Astrocyte of the cerebellum (primary cell): ENCODE measurements at places on chromosomes 7 and 10.

DNA sequence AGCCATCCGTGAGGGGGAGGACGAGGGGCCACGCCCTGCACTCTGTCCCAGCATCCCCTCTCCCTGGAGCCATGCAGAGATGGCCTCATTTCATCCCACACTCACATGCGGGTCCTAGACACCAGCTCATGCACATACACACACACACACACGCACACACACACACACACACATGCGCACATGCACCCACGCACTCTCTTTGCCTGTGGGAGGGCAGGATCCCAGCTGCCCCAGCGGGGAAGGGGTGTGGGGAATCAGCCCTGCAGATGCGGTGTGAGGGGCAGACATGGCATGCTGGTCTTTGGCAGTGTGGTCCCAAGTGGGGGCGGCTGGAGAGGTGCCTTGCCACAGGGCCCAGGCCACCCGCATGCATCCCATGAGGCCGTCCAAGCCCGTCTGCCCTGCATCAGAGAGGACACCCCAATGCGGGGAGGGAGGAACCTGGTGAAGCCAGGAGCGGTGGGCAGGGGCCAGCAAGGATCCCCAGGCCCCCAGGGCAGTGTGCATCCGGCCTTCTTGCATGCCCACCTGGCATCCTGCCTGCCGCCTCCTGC lies 68.1 kb downstream of the LHPP start:
- no peak for DNase-seq

- DNase-seq, result no peak
These were observed 9.2 kb upstream of the PWWP2B start for GRCh38 chr10:132387764-132388210.

DNA sequence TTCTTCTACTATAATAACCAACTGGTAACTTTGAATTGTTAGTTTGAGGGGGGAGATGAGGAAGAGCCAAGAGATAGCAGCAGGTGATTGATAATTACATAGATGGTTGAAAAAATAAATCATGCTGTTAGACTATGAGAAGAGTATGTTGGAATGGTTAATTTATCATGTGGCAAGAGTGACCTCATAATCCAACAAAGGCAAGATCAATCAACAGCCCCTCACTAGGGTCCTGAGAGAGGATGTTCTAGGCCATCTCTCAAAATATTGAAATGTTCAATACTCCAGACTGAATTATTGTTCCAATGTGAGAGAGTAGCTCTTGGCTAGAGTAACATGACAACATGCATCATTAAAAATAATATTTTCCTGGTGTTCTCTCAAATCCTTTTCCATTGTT lies 67.9 kb downstream of the ADD3 start:
- DNase-seq, result no peak

DNA sequence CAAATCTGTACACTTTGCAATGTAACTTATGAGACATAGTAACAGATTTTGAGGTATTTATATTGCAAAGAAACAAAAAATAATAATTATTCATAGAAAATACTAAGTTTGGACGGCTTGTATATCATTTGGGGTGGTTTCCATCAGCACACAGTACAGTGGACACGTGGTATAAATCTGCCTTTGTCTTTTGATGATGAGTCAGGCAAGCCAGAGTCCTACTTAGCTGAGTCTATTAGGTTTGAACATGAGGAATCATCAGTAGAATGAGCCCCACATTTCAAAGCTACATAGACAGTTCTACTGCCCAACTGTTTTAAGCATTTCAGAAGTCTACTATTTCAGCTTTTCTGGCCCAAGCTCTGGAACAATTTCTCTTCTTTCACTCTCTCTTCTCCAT lies 803.2 kb downstream of the PHTF2 start:
- DNase-seq, result no peak

DNA sequence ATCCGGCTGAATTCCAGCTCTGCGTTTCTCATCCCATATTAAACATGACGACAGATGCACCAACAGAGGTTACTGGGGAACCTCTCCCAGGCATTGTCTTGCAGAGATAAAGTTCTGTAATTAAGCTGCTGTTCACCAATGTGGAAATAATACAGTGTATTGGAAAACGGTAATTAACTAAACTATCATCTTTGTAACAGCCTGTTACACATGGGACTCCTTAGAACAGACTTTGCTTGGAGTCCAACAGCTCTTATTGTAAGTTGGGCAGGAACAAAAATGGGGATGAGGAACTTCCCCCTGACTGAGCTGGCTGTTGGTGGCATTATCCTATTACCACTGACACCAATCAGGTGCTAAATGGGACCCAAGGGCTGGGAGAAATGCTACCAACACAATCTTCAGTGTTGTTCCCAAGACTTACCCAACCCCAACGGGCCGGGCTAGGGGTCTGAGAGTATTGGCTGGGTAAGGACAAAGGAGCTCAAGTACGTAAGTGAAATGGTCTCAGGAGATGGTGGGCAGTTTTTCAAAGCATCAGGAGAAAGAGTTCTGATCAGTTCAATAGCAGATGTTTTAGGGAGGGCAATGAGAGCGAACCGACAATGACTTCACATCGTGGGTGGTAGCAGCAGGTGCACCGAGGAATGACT lies 759.4 kb downstream of the GRID1 start:
- no peak for DNase-seq

- DNase-seq, result peak; percentile 47
These were observed 1.7 kb upstream of the CTNNA3 start for GRCh38 chr10:67697724-67698131.

DNA sequence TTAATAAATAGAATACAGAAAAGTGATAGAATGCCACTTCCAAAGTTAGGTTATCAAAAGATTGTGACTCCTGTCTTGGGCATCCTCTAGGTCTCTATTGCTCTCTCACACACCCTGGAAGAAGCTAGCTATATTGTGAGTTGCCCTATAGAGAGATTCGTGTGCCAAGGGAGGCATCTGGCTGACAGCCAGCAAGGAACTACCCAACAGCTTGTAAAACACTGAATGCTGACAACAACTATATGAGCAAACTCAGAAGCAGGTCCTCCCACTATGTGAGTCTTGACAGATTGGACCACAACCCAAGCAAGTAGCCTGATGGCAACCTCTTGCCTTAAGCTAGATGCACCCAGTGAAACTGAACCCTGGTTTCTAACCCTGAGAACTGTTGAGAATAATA lies 55.7 kb upstream of the CDK14 start:
- no peak for DNase-seq

DNA sequence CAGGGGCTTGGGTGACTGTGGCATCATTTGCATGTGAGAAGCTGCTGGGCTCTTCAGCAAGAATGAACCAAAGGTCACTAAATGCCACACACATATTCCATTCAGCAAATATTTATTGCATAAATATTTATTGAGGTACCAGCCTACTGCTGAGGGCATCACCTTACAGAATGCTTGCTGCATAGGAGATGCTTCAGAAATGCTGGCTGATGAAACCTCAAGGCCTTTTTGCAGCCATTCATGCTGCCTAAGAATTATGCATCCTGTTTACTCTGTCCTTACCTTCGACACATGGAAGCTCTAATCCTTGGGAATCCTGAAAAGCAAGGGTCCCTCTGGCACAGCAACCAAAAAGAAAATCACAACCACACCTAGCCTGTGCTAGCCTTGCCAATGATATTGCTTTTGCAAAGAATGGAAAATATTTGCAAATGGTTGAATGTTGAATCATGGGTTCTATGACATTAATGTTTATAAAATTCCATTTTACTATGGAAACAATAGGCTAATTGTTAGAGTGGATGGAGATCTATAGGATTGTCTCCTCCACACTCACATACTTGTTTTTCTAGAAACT lies 79.6 kb downstream of the PCGF5 start:
- no peak for DNase-seq

GRCh38 chr7:88795553-88795952 lies at the start of gene TEX47:
Gene TEX47 (minus strand): TSS chr7:88795737. CDS start chr7:88794942, 795 bp downstream.
- DNase-seq, result no peak

GRCh38 chr10:23358357-23358756 lies 13.8 kb upstream of the C10orf67 start:
- DNase-seq, result no peak

DNA sequence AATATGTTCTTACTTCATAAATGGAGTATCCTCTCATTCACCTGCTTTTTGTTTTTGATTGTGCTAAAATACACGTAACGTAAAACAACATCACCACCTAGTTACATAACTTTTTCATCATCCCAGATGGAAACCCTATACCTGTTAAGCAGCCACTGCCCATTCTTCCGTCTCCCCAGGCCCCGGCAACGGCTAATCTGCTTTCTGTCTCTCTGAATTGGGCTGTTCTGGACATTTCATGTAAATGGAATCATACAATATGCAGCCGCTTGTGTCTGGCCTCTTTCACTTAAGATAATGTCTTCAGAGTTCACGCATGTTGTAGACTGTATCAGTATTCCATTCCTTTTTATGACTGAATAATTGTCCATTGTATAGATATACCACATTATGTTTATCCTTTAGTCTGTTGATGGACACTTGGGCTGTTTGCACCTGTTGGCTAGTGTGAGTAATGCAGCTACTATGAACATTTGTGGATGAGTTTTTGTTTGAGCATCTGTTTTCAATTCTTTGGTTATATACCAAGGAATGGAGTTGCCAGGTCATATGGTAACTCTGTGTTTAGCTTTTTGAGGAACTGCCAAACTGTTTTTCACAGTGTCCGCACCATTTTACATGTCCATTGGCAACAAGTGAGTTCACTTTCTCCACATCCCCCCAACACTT lies 14.1 kb upstream of the SUN1 start:
- DNase-seq, result peak; percentile 57

DNA sequence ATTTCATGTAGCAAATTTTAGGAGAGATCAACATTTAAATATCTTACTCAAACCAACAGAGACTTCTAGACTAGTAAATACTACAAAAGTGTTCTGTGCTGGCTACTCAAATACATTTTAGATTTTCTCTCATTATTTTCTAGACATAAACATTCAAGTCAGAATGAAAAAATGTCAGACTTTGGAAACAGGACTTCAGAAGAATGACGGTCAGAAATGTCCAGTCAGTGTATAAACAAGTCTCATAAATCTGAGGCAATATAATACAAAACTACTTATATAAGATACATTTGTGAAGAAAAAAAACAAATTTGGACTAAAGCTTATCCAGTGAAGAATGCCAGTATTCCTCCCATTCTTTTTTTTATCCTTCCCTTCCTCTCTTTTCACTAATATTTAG lies 25.9 kb downstream of the RNLS start:
- no peak for DNase-seq

GRCh38 chr10:35126530-35127288 lies at the start of gene CREM:
Gene CREM (plus strand): TSS chr10:35126846. CDS start chr10:35137836, 10,990 bp downstream.
- DNase-seq, result peak; percentile 91

- peak; percentile 73 for DNase-seq
These were observed 260.3 kb downstream of the SNX13 start for GRCh38 chr7:17680026-17680425.

GRCh38 chr7:130904031-130904757 lies 170.2 kb upstream of the KLF14 start:
- no peak for DNase-seq

- peak; percentile 87 for DNase-seq
These were observed 926.5 kb upstream of the GHITM start for GRCh38 chr10:83212632-83213334.

- DNase-seq, result no peak
These were observed 184.0 kb upstream of the RNF32 start for GRCh38 chr7:156456503-156457115.

DNA sequence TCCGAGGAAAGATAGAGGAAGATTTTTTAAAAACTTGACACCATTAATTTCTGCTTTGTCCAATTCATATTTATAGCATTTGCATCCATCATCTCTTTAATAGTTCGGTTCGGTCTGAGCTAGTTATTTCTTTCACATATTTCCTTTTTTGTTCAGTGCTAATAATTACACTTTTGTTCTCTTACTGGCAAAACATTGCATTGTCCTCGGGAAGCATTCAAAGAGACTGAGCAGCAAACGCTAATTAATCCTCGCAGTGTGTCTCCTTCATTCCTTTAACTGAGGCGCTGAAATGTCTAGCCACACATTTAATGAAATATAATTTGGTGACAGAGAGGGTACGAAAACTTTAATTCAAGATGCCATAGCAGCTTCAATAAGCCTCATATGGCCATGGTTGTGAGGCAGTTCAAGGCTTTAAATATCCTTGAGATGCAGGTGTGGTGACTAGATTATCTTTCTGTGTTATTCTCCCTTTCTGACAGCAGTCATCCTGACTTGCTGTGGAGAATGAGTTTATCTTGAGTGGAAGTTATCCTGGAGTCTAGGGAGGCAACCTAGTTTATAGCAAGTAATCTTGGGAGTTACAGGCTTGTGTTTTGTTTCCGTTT lies 431.4 kb downstream of the SDK1 start:
- DNase-seq, result no peak

DNA sequence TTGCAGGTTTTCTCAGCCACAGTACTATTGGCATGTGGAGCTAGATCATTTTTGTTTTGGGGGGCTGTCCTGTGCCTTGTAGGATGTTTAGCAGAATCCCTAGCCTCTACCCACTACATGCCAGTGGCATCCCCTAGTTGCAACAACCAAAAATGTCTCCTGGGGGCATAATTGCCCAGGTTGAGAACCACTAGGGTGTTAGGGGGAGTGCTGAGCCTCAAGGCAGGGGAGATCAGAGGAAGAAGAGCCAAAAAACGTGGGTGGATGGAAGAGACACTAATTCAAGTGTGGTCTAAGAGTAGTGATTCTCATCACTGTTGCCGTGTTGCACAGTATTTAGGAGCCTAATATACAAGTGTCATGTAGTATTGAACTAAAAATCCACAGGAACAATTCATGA lies 31.7 kb upstream of the CCNY start:
- no peak for DNase-seq

GRCh38 chr10:71349406-71349805 lies 30.3 kb downstream of the SLC29A3 start:
- peak; percentile 6 for DNase-seq

GRCh38 chr10:25820874-25821273 lies 113.2 kb upstream of the MYO3A start:
- DNase-seq, result no peak
